ENCODE measurements at places on chromosomes 16 and 17.
A peak's percentile ranks its signal among the peaks of the same experiment; 100 is the strongest.

DNA sequence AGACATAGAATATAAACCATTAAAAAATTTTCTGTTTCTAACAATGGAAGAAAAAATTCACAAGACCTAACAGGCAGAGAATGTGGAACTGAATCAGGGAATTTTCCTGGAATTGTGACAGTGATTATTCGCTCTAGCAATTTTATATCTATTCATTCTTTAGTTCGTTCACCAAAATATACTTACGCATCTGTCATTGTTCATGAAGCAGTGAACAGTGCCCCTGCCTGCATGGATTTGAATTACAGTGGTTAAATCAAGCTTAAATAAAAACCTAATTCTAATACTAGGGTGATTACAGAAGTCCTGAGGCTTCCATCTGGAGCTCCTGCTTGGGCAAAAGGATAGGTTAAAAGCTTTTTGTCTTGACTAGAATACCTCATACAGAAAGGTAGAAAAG is 48.6 kb downstream of the ABCA8 start:
- no peak for DNase-seq

DNA sequence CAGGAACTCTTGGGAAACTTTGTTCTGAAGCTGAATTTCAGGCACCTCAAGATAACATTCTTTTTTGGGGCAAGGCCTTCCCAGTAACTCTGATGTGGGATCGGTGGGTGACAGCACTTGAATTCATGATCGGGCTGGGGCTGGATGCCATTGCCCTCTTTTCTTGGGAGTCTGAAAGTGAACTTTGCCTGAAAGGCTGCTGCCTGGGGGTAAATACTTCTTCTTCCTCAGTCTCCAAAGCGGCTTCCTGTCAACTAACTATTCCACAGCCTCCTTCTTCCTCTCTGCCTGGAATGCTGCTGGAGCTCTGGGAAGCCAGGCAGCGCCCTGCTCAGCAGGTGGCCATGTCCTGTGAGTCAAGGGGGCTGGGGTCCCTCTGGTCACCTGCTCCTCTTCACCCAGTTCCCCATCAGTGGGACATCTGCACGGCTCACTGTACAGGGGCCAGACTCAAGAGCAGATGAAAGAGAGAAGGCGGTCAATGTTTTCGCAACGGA is 79.5 kb downstream of the WIPI1 start:
- DNase-seq: no peak

GRCh38 chr16:48628359-48628985 is 18.5 kb upstream of the N4BP1 start:
- DNase-seq: no peak

DNA sequence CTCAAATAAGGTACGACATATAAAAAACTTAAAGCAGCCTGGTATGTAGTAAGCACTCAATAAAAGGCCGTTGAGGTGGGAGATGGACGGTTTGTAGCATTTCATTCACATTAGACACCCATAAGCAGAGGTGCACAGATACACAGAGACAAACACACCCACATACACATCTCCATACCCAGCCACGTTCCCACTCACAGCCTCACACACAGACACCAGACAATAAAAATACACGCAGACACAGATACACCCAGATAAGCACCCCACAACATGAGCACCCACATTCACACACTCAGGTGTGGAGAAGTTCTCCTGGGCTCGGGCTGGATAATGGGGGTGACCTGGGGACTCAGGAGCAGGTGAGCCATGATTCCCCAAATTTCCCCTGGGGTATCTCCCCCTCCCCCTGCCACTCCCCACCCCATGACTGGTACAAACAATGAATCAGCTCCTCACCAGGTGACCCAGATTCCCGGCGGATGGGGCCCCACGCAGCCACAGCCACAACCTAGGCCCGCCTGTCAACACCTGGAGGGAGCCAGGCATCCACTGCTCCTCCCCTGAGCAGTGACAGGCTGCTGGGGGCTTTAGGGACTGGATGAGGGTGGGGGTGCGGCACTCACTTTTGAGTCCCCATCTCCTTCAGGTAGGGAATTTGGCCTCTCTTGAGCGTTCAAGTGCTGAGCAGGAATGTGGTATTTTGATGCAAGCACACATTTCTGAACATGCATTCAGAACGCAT is 2.7 kb downstream of the DLX3 start:
- no peak for DNase-seq

- no peak for DNase-seq
Measured at GRCh38 chr17:12507026-12507595, 158.6 kb upstream of the MYOCD start.

- peak; percentile 83 for DNase-seq
Measured at GRCh38 chr17:77349976-77350830, 209.4 kb downstream of the SEC14L1 start.

GRCh38 chr17:16033729-16034349 is 34.2 kb downstream of the TTC19 start:
- no peak for DNase-seq
